ENCODE measurements at places on chromosomes 7 and 10.

DNA sequence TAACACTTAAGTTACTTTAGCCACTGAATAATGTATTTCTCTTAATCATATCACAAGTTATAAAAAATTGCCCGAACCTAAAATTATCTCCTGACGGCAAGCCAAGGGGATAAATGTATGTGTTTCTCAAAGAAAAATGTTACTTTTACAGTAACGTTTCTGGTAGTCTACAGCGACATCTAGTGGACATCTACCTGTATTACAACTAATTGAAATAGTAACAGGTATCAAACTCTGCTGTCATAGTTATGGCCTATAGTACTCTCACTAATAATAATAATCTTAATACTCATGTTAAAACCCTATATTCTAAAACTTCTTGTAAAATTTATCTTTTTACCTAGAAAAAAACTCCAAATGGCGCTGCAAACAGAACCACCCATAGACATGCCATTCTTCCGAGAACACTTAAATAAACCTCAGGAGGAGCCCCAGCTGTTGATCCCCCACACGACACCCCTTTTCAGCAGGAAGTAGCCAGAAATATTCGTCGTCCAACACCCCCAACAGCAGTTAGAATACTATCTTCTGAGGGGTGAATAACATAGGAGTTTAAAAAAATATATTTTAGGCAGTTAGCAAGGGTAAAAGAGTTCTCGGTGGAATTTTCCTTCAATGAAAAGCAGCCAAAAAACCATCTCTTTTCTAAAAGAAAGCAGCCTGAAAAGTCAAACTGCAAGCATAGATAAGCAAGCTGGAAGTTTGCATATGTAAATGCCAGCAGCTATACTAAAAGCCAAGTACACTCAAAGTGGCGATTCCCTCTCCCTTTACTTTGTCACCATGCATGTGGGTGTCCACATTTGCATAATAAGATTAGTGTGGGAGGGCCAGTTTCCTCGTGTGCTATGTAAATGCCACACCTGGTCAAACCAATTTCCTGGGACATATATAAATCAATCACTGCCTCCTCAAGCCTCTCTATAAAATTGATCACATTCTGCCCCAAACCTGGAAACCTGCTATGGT lies 40.5 kb upstream of the ZNF107 start:
- DNase-seq = no peak

- no peak for DNase-seq
Measured at GRCh38 chr10:94343151-94343550, 19.6 kb downstream of the NOC3L start.

DNA sequence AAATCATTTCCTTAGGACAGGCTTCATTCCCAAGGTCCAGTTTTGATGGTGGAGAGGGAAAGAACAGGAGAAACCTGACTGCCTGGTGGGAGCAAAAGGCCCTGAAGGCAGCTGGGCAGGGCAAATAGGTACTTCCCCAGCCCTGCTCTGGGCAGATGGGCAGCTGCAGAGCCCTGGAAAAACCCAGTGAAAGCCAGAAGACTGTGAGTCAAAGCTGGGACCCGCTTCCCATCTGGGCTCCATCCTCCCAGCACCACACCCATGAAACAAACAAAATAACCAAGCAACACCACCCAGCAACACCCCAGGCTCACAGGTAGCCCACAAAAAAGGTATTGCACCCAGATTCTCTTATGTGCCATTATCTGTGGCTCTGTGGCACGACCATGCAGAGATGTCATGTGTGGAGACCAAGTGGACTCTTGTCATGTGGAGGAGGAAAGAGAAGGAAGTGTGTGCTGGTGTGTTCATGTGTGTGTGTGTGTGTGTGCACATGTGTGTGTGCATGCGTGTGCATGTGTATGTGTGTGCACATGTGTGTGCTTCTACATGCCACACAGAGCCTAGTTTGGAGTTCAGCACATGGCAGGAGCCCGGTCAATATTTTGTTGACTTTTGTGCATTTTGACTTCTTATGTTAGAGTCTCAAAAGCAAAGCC lies 9.8 kb downstream of the CLRN3 start:
- no peak for DNase-seq

GRCh38 chr7:91019686-91020385 lies 244.4 kb upstream of the FZD1 start:
- no peak for DNase-seq

DNA sequence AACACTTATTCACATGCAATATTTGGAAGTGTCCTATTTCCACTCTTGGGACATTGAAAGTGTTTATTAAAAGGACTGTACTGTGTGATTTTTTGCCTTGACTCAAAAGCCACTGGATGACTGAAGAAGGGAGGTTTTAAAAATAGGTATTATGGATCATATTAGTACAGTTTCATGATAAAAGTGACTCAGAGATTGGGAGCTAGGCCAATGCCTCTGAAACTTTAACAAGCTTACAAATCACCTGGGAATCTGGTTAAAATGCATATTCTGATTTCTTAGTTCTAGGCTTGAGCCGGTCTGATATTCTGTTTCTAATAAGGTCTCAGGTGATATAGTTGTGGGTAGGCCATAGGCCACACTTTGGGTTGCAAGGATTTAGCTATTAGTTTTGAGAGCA lies 191.2 kb downstream of the PLXDC2 start:
- no peak for DNase-seq

GRCh38 chr7:141456298-141456697 lies 94.9 kb upstream of the AGK start:
- no peak for DNase-seq

DNA sequence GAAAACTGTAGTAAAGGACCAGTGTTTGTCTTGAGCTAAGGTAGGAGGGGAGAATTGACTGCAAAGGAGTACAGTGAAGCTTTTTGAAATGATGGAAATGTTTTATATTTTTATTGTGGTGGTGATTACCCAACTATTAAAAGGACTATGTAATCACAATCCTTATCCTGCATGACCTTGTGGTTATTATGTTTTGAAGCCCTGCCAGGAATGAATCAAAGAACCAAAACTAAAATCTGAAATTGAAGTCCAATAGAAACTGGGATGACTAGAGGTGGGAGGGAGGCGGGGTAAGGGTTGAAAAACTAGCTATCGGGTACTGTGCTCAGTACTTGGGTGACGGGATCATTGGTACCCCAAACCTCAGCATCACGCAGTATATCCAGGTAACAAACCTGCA lies 8.2 kb downstream of the CCDC7 start:
- no peak for DNase-seq
